SK-N-MC (cell line): ENCODE measurements at places on chromosomes 4 and X.

DNA sequence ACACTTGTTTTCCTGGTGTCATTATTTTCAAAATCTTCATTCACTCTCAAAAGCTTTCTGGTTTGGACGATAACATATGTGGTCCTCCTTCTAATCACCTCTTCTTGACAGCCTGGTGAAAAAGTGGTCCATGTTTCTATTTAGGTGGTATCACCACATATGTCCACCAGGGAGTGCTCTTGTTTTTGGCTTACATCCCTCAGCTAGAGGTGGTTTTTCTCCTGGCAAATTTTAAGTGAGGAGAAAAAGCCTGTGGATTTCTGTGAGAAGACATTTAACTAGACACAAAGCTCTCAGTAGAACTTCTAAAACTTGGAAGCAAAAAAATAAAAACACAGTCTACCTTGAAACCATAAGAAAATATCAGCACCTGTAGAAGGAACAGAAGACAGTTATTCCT is 58.0 kb upstream of the FRMPD4 start:
- no peak for DNase-seq

DNA sequence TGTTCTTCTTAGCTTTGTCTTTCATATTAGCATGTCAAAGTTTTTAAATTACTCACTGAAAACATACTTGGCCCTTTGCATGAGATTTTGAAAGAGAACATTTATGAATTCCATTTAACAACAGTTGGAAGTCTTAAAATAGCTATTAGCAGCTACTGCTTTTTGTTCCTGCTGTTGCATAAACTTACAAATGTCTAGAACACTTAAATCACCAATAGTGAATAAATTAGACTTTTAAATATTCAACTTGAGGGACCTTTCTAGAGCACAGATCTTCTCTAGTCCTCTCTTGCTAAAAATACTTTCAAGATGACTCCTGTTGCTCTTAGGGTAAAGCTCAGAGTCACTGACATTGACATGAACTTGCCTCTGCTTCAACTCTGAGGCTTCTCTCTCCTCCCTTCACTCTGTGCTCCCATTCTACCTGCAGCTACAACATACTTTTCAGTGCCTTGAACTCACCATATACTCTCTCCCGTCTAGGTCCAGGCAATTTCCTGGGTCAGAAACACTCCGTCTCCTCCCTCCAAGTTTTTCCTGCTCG is 15.8 kb upstream of the TXK start:
- DNase-seq, result no peak

DNA sequence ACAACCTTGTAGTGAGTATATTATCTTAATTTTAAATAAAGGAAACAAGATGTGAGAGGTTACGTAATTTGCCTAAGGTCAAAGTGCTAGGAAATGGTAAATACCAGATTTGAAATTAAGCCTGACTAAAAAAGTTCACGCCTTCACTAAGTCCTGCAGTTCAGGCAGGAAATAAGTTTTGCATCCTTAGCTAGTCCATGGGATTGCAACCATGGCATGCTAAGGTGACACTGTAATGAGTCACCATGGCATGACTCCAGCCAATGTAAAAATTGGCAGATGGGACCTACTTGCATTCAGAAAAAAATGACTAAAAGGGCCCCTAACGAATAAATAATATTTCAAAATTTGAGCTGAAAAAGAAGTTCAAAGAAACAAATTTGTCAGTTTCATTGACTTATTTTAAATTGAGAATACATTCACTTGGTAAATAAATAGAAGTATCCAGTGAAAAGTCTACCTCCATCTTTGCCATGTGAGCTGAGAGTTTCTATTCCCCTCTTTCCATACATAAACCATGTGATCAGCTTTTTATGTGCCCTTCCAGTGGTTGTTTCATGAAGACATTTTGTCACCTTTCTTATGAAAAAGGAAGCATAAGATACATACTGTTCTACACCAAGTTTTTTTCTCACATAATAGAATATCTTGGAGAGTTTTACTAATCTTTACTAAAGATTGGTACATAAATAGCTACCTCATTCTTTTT is 72.4 kb downstream of the ANKRD50 start:
- DNase-seq, result no peak

GRCh38 chrX:12372111-12372510 is 233.8 kb downstream of the FRMPD4 start:
- no peak for DNase-seq

DNA sequence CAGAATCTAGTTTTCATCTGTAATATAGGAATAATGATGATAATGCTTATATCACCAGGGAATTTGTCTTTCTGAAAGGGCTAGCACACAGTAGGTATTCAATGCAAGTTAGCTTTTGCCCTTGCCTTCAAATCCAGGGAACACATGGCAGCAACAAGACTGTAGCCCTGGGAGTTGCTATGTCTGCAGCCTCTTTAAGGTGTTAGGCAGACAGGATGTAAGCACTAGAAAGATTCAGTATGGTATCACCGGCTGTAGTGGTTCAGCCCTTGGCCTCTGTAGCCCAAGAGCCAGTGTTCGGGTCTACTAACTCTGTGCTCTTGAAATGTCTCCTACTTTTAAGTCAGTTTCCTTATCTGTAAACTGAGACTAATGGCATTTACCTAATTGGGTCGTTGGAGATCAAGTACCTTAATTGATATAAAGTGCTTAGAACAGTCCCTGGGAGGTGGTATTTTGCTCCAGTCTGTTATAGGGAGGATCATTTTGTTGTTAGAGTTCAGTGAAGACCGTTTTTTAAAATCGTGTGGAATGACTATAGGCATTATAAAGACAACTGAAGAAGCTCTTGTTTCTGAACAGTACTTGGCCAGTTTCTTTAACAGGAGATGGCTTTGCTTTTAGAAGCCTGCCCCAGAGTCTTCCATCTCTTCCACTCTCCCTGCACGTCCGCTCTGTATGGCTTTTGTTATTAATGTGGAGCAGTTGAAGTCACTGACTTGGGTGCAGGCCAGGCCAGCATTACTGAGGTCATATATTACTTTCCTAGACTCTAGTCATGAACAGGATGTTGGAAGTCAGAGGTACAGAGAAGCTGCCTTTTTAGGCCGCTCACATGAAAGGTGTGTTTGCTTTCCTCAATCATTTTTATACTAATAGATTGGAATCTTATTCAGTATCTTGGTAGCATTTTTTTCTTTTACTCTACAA is 44.8 kb downstream of the GAB1 start:
- DNase-seq, result no peak

GRCh38 chr4:103076747-103077347 is at the start of gene SLC9B2:
TSS of gene SLC9B2 (minus strand) at chr4:103076761. CDS start at chr4:103067550, 9,211 bp downstream.
- no peak for DNase-seq

DNA sequence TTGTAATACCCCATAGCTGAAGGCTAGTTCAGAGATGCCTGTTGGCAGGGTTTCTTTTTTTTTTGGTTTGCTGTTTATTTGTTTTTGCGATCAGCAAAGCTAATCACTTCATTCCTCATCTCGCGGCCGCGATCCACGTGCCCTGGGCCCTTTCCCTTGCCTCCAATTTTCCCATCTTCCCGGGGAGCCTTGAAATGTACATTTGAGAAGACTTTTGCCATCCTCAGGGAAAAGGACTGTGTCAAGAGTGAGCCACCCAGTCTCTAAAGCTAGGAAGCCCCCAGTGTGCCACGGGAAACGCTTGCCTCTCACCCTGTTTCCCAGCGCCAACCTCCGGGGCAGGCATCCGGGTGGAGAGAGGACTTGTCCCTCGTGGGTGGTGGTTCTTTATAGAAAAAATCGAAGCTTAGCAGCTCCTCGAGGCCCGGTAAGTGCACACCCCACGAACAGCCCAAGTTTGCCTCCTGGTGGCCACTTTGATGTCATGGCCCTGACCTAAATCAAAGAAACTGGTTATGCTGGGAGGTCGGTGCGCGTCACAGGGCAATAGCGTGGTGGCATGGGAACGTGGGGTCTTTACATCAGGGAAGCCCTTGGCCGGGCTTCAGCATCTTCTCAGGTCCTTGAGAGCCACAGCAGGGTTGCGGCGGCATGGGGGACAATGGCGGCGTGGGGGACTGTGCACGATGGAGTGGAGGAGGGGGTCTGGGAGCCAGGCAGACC is 42.0 kb downstream of the MAP7D3 start:
- DNase-seq, result no peak

DNA sequence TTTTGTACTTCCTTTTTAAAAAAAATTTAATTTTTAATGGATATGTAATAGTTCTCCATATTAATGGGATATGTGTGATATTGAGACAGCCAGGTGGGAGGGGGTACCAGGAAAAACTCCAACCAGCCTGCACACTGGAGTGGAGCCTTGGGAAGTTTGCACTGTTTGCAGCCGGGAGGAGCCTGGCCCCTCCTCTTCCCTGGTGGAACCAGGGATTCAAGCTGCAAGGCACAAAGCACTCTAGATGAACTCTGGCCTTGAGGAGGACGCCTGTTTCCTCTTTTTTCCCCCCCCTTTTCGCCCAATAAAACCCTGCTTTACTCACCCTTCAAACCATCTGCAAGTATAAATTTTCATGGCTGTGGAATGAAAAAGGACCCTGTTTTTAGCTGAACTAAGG is 48.2 kb upstream of the GC start:
- DNase-seq, result no peak
